ENCODE measurements at places on chromosomes 2 and 18. TPM values are rescaled to one million over a fixed set of nuclear protein-coding genes. Genes with fewer than 3 reads are reported as not detected.

- DNase-seq = no peak
Observed at GRCh38 chr2:241741016-241741415, 6.6 kb downstream of the D2HGDH start.

DNA sequence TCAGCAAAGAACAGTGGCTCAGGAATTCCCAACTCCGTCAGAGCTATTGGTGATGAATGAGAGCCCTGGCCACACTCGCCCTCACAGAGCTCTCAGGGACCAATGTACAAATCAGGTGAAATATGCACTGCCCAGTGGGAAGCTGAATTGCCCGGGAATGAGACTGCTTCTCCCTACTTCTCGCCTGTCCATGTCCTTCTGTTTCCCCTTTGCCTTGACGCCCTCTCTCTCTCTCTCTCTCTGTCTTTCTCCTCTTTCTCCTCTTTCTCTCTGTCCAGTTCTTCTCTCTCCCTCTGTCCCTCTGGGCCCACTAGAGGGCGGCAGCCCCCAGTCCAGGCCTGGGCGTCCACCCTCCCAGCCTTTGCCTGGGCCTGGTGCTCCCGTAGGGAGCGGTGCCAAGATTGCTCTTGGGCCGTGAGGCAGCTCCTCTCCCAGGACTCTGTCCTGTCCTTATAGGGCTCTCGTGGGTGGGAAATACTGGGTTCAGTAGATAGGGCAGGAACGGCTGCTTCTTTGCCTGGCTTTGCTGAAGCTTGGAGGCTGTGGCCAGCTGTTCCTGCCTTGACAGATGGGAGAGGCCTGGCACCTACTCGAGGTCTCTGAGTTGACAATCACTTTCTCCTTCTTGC, 28.4 kb upstream of the PUM2 start:
- DNase-seq = peak; percentile 92

CFAP65 gene
- not detected for total RNA-seq

CNDP1 gene
- total RNA-seq = not detected

NRBP1 gene
- total RNA-seq = 92.9 TPM

GRCh38 chr18:29321561-29321960, 1144.6 kb upstream of the CDH2 start:
- DNase-seq = no peak

GRCh38 chr2:143356336-143356735, 227.1 kb downstream of the ARHGAP15 start:
- DNase-seq = no peak

GRCh38 chr2:124241-124880, 78.1 kb upstream of the FAM110C start:
- DNase-seq = no peak

DNA sequence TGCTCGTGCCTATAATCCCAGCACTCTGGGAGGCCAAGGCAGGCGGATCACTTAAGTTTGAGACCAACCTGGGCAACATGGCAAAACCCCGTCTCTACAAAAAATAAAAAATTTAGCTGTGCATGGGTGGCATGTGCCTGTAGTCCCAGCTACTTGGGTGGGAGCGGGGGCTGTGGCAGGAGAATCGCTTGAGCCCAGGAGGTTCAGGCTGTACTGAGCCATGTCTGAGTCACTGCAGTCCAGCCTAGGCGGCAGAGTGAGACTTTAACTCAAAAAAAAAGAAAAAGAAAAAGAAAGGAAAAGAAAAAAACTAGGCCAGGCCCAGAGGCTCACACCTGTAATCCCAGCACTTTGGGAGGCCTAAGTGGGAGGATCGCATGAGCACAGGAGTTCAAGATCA, 30.8 kb downstream of the TWSG1 start:
- no peak for DNase-seq

DNA sequence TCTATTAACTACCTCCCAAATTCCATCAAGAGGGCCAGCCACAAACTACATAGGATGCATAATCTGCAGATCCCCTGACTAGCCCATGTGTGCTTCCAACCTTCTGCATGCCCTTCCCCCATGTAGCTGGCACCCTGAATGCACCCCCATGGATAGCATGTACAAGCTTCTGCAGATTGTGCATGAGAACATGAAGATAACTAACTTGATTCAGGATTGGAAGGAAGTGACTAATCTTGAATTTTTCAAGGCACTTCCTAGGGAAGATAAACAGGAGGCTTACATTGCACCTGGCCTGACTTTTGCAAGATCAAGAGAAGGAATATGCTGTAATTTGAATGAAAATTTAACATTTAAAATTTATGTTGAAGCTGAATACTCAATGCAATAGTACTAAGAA, 66.7 kb downstream of the CDC42EP3 start:
- no peak for DNase-seq

GRCh38 chr2:128535953-128536352, 217.3 kb upstream of the HS6ST1 start:
- peak; percentile 41 for DNase-seq

ACVR1C gene
- total RNA-seq = 44.9 TPM

REG3G gene
- total RNA-seq = not detected

DNA sequence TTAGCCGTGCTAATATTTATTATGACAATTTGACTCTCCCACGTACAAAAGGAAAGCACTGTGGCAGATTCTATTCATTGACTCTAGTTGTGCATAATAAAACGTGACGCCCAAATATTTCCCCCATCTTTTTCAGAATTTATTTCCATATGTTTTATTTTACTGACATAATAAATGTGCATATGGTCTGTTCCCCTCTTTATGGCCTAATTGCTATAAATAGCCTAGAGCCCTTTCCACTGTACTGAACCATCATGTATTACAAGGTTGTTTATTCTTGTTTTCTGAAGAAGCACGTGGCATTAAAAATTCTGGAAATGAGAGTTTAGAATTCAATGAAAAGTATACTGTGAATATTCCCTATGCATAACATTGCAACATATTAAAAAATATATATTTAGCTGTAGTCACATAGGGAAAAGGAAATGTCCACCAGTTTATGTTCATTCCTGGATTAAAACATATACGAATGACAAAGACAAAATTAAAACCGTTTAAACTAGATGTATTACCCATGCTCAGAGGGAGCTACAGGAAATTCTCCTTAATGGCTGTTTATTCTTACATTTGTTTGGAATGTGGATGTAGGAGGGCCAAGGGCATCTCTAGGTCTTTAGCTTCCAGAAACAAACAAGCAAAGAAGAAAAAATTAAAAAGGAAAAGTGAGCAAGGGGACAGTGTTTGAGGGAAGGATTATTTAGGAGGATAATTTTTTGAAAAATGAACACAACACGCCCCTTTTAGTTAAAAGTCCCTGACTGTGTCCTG, 122.1 kb upstream of the MMADHC start:
- DNase-seq = no peak
